ENCODE measurements at places on chromosomes 16 and 17. TPM values are rescaled to one million over a fixed set of nuclear protein-coding genes. Genes with fewer than 3 reads are reported as not detected.

MYH11 gene
- 1.1 TPM for total RNA-seq

PHOSPHO1 gene
- 1.8 TPM for total RNA-seq

PRSS33 gene
- total RNA-seq = 0.05 TPM

MRC2 gene
- total RNA-seq = 9.0 TPM

XYLT1 gene
- total RNA-seq = 3.5 TPM

RUNDC3A gene
- total RNA-seq = 0.99 TPM

DNA sequence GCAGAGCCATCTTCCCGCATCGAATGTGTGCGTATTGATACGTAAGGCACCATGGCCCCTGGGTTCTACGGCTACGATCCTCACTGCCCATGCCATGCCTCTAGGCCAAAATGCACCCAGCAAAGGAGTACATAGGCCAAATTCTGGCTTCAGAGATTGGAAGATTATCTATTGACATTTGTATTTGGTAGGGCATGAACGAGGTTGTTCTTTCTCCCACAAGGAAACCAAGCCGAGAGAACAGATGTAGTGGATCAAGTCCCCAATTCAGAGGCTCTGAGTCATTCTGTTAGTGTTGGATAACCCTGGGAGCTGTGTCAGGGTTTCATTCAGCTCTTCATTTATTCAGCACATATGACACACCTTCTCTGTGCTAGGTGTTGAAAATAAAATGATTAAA, 36.5 kb downstream of the HOXB1 start:
- H3K27me3 ChIP-seq = peaks cover 51% of the 10 kb centered on the region
- H3K4me3 ChIP-seq = no peak overlapping the region
- no peak overlapping the region for H3K27ac ChIP-seq
- no peaks in the 10 kb centered on the region for H3K36me3 ChIP-seq
- H3K4me1 ChIP-seq = peaks cover 8% of the 10 kb centered on the region
- no peak for DNase-seq

DNA sequence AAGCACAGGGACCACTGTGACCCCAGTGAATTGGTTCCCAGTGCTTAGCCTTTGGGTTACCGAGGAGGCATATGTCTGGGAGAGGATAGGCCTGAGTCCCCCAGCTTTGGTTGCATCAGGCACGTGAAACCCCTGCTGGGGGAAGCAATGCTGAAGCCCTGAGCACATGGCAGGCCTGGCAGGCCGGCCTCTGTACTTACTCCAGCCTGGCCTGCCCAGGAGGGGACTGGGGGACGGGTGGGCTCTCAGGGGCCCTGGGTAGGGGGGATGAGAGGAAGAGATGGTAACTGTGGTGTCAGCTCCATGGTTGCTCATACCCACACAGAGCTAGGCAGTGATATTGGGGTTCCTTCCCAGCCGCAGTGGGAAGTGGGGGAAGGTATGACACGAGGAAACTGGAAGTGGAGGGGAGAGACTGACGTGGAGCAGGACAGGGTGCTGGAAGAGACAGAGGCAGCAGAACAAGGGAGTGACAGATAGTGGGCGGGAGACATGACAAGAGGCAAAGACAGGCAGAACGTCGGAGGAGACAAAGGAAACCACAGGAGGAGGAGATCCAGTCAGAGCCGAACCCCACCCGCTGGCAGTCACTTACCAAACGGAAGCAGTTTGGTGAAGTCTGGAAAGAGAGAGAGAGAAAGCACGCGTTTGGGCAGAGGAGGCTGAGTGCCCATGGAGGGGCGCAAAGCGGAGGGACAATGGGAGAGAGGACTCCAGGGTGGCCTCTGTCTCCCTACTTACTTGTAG, 9.1 kb downstream of the TMEM208 start:
- peaks cover 27% of the 10 kb centered on the region for H3K36me3 ChIP-seq
- no peaks in the 10 kb centered on the region for H3K4me1 ChIP-seq
- no peak for DNase-seq
- no peaks in the 10 kb centered on the region for H3K27me3 ChIP-seq
- H3K27ac ChIP-seq = no peak overlapping the region

DNA sequence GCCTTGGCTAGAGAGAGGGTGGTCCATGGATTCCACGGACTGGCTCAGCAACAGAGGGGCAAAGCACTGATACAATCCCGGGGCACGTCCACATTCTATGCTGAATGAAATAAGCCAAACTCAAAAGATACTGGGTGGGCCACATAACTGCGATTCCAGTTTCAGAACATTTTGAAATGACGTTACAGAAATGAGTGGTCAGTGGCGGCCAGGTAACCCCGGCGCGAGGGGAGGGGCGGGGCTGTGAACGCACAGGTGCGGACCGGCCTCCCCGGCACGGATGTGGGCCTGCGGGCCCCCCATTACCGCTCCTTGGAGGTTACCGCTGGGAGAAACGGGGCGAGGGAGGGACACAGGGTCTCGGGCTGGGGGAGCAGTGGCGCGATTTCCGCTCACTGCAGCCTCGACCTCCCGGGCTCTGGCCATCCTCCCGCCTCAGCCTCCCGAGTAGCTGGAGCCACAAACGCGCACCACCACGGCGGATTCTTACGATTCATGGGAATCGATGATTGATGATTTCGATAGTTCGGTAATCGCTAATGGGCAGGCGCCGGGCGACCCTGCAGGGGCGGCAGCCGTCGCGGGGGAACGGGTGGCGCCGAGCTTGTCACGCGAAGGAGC, 559 bp downstream of the MVD start:
- no peaks in the 10 kb centered on the region for H3K27me3 ChIP-seq
- no peak for DNase-seq
- peaks cover 4% of the 10 kb centered on the region for H3K4me1 ChIP-seq
- peaks cover 3% of the 10 kb centered on the region for H3K36me3 ChIP-seq
- peak overlapping the region; percentile 82 for H3K4me3 ChIP-seq
- no peak overlapping the region for H3K27ac ChIP-seq

DNA sequence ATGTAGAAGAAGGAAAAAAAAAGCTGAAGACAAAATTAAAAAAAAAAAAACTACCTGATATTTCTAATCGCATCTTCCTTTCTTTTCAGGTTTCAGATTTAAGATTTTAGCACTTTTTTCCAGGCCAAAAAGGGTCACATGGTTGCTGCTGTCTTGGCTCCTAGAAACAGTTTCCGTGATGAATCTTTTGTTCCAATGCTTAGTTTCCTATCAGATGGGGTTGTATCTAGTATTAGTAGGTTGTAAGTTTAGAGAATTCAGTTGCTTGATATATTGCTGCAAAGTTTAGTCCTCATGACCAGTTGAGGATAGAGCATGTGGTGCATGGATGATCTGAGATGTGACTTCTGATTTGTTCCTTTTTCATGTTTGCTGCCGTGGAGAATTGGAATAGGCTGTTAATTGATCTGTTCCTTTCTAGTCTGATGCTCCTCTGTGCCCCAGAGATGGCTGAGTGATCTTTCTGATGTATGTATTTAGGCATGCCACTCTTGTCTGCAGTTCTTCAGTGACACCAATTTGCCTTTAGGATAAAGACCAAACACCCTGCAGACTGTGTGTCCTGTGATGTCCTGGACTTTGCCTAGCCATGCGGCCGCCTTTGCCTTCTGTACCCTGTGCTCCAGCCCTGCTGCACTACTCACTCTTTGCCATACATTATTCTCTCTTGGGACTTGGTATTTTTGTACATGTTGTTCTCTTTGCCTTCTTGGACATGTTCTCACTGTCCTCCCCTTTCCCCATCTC, 94.0 kb downstream of the MRTFB start:
- no peaks in the 10 kb centered on the region for H3K36me3 ChIP-seq
- no peaks in the 10 kb centered on the region for H3K4me1 ChIP-seq
- H3K4me3 ChIP-seq = no peak overlapping the region
- no peak for DNase-seq

DNA sequence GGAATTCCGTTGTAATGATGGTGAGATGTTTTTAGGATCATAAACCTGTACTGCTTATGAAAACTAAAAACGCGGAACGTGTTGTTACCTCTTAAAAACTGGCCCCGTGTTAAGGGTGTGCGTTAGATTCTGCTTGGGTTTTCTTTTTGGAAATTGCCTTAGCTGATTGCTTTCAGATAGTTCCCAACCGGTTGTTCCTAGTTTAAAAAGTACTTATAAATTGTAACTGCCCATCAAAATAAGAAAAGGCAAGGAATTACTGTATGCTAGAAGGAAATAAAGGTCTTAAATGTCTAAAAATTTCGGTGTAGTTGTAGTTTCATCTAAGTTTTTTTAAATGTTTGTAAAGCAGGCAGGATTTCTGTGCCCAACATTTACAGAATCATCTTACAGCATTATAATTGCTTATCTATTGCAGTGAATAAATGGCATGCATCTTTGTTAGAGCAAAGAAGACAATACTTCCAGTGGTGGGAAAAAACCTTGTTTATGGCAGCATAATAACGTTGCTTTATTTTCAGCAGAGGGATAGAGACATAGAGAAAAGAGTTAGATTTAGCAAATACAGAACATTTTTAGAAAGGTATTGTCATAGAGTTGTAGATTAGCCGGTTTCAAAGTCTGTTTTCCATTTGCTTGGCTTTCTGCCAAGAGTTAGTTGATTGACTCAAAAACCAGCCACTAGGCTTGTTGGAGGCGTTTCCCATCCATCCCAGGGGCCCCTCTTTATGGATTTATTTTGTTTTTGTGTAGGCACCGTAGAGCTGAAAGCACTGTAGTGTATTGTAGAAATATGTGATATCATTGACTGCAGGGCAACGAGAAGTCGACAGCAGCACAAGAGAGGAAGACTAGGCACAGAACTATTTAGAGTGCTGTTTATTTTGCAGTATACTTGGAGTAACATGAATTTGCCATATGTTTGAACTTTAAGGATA, 1.7 kb downstream of the PPM1D start:
- peak overlapping the region; percentile 95 for H3K4me3 ChIP-seq
- no peaks in the 10 kb centered on the region for H3K36me3 ChIP-seq
- H3K27ac ChIP-seq = peak overlapping the region; percentile 33
- peaks cover 7% of the 10 kb centered on the region for H3K4me1 ChIP-seq

DNA sequence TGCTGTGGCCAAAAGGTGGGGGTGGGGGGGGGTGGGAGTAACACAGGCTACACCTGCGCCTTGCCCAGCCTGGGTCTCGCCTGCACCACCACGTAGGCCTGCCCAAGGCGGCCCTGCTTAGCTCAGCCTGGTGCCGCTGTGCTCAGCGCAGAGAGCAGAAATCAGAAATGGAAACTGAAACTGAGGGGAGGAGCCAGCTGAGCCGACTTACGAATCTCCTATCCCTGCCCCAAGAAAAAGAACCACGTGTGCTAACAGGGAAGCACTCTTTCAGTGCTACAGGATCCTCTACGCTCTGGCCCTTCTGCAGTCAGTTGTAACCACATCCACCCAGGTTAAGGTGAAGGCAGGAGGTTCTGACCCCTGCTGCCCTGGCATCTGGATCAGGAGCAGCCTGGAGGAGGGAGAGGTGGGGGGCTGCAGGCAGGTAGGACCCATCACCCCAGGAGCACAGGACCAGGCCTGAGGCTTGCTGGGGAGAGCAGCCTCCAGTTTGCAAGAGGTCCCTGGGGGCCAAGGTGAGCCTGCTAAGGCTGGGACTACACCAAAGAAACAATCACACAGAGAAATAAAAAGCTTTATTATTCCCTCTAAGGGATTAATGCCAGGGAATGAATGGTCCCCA, at the start of gene DHX58:
Gene DHX58, minus strand, starts transcription at position 163 of the 625 bp plus-strand sequence. CDS start 822 bp downstream, outside the sequence.
- H3K27ac ChIP-seq = peak within 1 kb of the TSS; percentile 99
- DNase-seq = peak; percentile 75
- H3K4me3 ChIP-seq = peak within 1 kb of the TSS; percentile 51
- H3K27me3 ChIP-seq = no peaks in the 10 kb centered on the region
- H3K4me1 ChIP-seq = peaks cover 16% of the 10 kb centered on the region

DNA sequence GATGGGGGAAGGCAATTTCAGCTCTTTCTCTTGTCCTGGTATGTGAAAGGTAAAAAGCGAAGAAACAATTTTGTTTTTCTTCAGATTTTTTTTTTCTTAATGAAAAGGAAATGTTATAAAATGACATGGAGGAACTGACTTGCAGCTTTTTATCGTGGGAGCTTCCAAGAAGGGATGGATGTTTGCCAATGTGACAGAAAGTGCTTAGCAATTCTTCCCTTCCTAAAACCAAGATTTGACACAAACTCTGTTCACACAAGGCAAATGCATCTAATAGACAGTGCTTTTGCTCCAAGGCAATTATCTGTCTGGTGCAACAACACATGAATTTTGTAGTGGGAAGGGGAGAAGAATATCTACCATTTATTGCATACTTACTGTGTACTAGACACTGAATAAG, 988.5 kb downstream of the CDH11 start:
- no peak for DNase-seq
- H3K4me1 ChIP-seq = no peaks in the 10 kb centered on the region
- no peaks in the 10 kb centered on the region for H3K36me3 ChIP-seq
- no peak overlapping the region for H3K4me3 ChIP-seq

DNA sequence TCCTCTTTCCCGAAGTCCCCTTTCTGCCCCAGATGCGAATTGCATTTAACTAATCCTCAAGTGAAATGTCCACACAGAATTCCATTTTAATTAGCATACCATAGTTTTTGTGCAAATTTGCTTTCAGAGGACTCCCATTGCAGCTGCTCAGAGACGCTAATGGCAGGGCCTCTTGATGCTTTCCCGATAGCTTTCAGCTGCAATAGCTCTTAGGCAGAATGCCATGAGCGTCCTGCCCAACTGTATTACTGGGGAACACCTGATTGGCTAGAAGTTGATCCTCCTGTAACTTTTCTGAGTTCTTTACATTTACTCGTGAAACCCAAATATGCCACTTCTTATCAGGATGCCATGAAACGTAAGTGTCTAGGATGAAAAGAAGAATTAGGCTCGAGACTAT, 203.0 kb downstream of the UTP18 start:
- no peaks in the 10 kb centered on the region for H3K36me3 ChIP-seq
- no peaks in the 10 kb centered on the region for H3K4me1 ChIP-seq
- no peak overlapping the region for H3K4me3 ChIP-seq
- DNase-seq = no peak

GRCh38 chr16:84278968-84279367, 15.7 kb upstream of the WFDC1 start:
- H3K4me1 ChIP-seq = no peaks in the 10 kb centered on the region
- no peaks in the 10 kb centered on the region for H3K36me3 ChIP-seq
- no peak overlapping the region for H3K4me3 ChIP-seq
- no peak for DNase-seq
- no peaks in the 10 kb centered on the region for H3K27me3 ChIP-seq

DNA sequence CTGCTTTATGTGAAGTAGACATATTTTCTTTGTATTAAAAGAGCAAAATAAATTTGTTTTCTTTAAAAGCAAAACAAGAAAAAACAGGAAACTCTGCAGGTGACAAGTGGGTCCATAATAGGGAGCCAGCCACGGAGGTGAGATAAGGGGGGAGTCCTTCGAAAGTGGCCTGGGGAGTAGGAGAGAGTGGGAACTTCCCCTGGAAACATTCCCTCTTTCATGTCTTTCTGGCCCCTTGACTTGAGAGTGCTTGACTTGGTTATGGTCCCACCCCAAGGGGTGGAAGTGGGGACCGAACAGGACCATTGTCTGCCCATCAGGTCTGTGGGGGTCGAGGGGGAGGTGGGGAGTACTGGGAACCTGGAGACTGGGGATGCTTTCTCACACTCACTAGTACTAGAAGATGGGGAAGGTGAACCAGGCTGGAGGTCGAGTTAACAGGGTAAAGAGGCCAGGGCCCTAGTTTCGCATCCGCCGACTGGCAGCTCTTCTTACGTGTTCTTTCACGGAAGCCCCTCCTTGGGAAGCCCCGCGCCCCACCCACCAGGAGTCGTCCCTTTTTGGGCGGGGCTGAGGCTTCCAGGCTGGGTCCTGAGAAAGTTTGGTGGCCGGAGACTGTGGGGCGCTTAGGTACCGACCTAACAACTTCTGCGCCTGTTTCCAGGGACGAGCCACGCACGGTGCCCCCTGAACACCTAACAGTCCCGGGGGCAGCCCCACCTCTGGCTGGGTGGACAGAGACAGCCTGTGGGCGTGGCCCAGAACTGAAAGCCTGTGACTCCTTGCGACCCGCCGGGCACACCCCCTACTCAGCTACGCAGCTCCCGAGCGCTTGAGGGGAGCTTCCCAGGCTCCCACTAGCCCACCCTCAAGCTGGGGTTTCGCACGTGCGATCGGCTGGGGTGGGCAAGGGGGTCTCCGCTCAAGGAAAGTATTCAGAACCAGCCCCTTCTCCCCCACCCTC, 790 bp downstream of the TRADD start:
- H3K27me3 ChIP-seq = peaks cover 96% of the 10 kb centered on the region
- H3K4me3 ChIP-seq = peak overlapping the region; percentile 61
- H3K4me1 ChIP-seq = peaks cover 59% of the 10 kb centered on the region
- H3K27ac ChIP-seq = peak overlapping the region; percentile 86
- no peak for DNase-seq
